NB4 (cell line): ENCODE measurements at places on chromosomes 11 and 22.

- peak; percentile 69 for DNase-seq
Measured at GRCh38 chr11:67648796-67649613, 1.5 kb downstream of the ACY3 start.

GRCh38 chr11:125270106-125270505 lies 105.6 kb downstream of the PKNOX2 start:
- DNase-seq = no peak

GRCh38 chr11:121575250-121575962 lies 122.6 kb upstream of the SORL1-AS1 start:
- DNase-seq = peak; percentile 94

DNA sequence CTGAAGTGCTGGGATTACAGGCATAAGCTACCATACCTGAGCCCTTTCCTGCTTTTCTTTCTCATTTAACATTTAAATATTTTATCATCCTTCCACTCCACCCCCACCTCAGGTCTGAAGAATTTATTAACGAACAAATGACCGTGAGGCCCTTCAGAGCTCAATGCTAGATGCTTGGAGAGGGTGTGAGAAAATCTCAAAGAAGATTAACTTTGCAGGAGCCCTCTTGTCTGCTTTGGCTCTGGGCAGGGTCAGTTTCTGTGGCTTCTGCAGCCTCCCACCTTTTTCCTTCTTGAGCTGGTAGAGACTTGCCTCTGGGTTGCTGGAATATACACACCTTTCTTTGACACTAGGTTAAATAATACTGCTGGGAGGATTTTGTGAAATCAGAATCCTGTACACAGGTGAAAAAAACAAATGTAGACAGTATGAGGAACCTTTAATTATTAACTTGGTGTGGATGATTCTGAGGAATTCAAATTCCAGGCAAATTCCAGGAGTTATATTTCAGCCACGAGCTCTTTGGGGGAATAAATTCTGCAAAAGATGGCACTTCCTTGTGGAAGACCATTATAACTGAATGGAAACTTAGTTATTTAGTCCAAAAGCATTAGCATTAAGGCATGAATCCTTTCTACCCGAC lies 3.4 kb upstream of the ZBTB44 start:
- no peak for DNase-seq

DNA sequence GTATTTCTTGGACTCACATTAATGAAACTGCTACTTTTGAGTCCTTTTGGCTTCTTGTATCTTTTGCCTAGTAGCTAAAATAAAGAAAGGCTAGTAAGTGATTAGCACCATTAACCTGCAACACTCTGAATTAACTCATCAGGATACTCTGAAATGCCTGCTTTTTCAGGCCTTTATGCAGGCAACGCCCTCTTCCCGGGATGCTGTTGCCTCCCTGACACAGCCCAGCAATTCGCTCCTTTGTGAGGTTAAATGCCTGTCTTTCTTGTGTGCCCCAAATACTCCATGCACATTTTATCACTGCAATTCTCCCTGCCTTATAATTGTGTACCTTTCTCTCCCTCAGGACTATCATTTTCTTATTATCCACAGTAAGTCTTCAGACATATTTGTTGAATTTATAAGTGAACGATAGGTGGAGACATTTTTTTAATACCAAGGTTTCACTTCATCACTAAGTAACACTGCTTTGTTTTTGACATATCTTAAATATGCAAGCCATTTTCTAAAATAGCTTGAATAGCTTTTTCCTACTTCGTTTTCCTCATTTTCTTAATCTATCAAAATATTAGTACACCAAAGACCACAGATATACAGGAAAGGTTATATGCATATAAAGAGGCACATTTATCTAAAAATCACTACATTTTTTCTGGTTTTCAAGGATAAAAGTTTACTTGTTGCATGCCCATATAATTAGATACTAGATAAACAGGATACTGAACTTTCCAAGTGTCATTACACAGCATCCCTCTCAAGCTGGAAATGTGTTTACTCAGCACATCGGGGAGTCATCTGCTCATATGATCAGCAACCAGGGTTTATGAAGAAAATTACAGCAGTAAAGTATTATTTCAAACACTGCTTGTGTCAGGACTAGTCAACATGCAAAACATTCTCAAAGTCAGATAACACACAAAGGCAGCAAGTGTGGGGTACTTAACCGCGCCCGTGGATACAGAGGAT lies 48.5 kb upstream of the DDI1 start:
- no peak for DNase-seq

DNA sequence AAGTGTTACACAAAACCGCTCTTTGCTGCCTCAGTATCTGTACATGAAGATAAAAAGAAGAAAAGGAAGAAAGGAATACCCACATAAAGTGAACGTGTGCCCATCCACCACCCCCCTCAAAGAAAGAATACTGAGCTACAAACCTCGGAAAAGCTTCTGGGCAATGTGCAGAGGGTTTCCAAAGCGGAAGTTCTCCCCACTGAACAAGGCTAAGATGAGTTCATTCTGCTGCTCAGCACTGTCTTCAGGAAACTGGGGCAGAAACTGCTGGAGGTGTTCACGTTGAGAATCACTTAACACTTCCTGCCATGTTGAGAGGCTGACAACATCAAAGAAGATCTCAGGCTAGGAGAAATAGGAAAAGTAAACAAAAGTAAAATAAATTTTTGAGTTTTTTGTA lies 6.9 kb downstream of the NFRKB start:
- no peak for DNase-seq

GRCh38 chr11:64629796-64630562 lies 39.0 kb downstream of the SLC22A12 start:
- no peak for DNase-seq

- no peak for DNase-seq
Measured at GRCh38 chr11:125942771-125943428, 2.9 kb upstream of the VSIG10L2 start.

DNA sequence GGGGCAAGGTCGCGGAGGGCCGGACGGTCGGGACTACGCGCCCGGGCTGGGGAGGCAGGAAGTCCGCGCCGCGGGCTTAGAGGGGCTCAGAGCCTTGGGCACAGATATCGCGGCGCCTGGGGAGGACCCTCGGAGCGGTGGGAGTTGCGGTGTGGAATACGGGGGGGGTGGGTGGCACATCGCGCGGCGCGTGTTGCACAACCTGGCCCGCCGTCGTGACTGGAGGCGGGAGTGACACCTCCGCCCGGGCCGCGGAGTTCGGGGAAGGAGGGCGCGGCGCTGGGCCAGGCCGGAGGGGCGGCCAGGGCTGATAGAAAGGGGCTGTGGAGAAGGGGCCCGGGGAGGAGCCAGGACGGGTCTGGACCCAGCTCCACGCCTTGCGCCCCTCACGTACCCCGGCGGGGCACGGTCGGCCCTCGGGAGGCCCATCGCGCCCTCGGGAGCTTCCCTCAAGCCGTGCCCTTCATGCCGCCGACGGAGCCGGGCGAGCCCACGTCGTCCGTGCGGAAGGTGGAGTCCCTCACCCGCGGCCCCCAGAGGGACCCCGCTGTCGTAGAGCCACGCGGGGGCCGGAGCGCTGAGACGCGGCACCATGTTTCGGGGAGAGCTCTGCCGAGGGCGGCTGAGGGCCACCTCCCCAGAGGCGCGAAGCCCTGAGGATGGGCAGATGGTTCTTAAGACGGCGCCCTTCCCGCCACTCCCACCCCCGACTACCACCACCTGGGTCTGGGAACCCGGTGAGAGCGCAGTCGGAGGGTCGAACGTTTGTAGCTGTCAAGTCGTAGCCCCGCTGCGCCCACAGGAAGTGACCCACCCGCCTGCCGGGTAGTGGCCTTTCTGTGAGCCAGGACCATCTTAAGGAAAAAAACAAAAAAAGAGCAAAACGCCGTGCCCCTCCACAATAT lies 729 bp downstream of the IL17RA start:
- peak; percentile 60 for DNase-seq

DNA sequence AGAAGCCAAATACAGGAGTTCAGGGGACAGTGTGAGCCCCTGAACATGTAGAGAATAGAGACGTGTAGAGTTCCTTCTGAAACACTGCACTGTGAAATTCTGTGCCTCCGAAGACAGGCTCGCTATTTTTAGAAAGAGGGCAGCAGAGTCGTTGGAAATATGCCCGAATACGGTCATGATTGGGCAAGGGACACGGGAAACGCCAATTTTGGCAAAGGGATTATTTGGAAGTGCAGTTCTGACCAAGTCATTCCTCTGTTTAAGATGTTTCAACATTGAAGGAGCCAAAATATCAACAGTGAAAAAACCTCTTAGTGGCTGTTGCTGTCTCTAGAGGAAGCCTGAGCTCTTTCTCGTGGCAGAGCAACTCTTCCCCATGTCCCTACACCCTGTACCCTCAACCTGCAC lies 9.5 kb upstream of the CBX6 start:
- no peak for DNase-seq
